Uterus (tissue), 4 donors: ENCODE measurements at places on chromosomes 6 and 20.

GRCh38 chr6:130622142-130622541, 205.1 kb upstream of the SMLR1 start:
- DNase-seq, result no peak

- no peak for DNase-seq
Observed at GRCh38 chr20:32918751-32919150, 60.0 kb downstream of the EFCAB8 start.

DNA sequence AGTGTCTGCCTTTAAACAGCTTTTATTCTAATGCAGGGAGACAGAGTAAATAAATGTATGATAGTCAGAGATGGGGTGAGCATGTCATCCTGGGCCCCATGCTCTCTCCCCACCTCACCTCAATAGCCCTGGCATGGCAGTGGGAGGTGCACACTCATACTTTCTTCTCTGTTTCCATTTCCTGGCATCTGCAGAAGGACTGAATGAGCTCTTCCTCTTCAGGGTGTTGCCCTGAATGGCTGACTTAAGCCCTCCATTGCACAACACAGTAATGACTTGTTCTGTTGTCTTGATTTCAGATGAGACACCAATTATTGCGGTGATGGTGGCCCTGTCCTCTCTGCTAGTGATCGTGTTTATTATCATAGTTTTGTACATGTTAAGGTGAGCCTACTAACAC, 57.0 kb upstream of the GNRH2 start:
- DNase-seq, result no peak

GRCh38 chr20:2888224-2888955, 15.1 kb downstream of the PTPRA start:
- DNase-seq, result no peak
